GM23338 (cell line): ENCODE measurements at places on chromosomes 3 and 15. TPM values are rescaled to one million over a fixed set of nuclear protein-coding genes. Genes with fewer than 3 reads are reported as not detected.

The PIGZ gene
- total RNA-seq = not detected in 2 replicates

The ALDH1A3 gene
- total RNA-seq = 19.8 and 27.9 TPM in 2 replicates

The ATP8B4 gene
- total RNA-seq = 0.24 and 4.5 TPM in 2 replicates

The RETNLB gene
- total RNA-seq = not detected in 2 replicates

The MORC1 gene
- not detected in 2 replicates for total RNA-seq

GRCh38 chr3:194386648-194387047, 12.4 kb downstream of the GP5 start:
- no peak overlapping the region for H3K4me3 ChIP-seq
- H3K4me1 ChIP-seq = peaks cover 4% of the 10 kb centered on the region; the same call in 1 of the 2 replicates
- H3K36me3 ChIP-seq = no peaks in the 10 kb centered on the region

DNA sequence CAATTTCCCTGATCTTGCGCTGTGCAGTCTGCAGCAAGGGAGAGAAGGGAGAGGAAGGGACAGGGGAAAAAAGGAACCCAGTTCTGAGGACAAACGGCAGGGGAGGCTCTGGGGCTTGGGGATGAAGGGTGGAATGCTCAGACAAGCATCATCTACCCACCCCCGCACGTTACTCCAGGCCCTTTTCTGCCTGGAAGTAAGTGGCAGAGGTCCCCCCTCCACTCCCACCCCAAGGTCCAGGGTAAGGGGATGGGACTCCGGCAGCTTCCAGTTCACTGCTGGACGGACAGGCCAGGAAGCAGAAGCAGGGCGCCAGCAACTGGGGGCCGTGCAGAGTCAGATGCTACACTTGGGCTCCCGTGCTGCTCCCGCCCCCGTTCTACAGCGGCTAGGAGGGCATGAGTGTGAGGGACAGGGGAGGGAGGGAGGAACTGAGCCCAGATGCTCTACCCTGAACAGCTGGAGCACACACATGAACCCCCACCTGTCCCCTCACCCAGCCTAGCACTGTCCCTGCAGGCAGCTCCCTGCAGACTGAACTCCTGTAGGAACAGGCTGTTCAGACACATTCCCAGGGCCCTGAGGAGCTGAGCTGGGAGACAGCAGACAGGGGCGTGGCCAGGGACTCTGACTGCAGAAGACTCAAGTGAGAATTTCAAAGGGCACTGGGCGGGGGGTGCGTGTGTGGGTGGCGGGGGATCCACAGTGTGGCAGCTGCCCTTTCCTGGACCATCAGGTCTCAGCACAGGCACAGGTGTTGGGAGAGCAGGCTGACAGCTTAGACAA, 59.7 kb downstream of the SENP2 start:
- no peaks in the 10 kb centered on the region for H3K27me3 ChIP-seq
- H3K36me3 ChIP-seq = peaks cover 16% of the 10 kb centered on the region
- DNase-seq = peak; percentile 57
- peak overlapping the region; percentile 78; the same call in 1 of the 2 replicates for H3K27ac ChIP-seq

GRCh38 chr15:73564255-73564654, 68.9 kb downstream of the NPTN start:
- DNase-seq = no peak
- peaks cover 38% of the 10 kb centered on the region for H3K36me3 ChIP-seq
- no peak overlapping the region for H3K27ac ChIP-seq
- H3K27me3 ChIP-seq = no peaks in the 10 kb centered on the region

GRCh38 chr15:31343831-31344230, 17.2 kb downstream of the KLF13 start:
- peaks cover 4% of the 10 kb centered on the region; the same call in 1 of the 2 replicates for H3K4me1 ChIP-seq
- no peak for DNase-seq
- H3K27ac ChIP-seq = no peak overlapping the region
- H3K27me3 ChIP-seq = no peaks in the 10 kb centered on the region
- H3K4me3 ChIP-seq = no peak overlapping the region

DNA sequence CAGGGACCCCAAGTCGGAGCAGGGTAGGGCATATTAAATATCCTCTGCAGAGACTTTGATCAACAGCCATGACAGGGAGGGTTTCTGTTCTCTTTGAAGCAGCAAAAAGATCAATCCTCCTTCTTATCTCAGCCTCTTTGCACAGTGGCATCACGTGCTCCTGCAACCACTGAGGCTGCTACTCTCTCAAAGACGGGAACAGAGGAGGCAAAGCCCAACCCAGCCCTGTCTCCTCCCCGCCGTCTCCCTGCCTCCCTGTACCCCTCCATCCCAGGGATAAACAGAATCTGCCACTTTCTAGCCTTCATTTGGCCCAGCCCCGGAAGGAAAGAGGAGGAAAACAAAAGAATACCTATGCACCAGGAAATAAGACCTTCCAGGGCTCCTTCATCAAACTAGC, 7.5 kb upstream of the TBC1D21 start:
- no peak overlapping the region for H3K4me3 ChIP-seq
- H3K27ac ChIP-seq = no peak overlapping the region
- H3K36me3 ChIP-seq = no peaks in the 10 kb centered on the region
- no peak for DNase-seq

GRCh38 chr3:196694202-196694638, 17.8 kb downstream of the CEP19 start:
- no peak overlapping the region for H3K4me3 ChIP-seq
- H3K36me3 ChIP-seq = no peaks in the 10 kb centered on the region
- no peak for DNase-seq
- no peaks in the 10 kb centered on the region for H3K27me3 ChIP-seq
- H3K27ac ChIP-seq = no peak overlapping the region

- no peaks in the 10 kb centered on the region for H3K36me3 ChIP-seq
- no peak overlapping the region for H3K4me3 ChIP-seq
- no peak overlapping the region for H3K27ac ChIP-seq
- no peaks in the 10 kb centered on the region for H3K4me1 ChIP-seq
- DNase-seq = no peak
Observed at GRCh38 chr3:64410226-64410625, 185.0 kb upstream of the PRICKLE2 start.

DNA sequence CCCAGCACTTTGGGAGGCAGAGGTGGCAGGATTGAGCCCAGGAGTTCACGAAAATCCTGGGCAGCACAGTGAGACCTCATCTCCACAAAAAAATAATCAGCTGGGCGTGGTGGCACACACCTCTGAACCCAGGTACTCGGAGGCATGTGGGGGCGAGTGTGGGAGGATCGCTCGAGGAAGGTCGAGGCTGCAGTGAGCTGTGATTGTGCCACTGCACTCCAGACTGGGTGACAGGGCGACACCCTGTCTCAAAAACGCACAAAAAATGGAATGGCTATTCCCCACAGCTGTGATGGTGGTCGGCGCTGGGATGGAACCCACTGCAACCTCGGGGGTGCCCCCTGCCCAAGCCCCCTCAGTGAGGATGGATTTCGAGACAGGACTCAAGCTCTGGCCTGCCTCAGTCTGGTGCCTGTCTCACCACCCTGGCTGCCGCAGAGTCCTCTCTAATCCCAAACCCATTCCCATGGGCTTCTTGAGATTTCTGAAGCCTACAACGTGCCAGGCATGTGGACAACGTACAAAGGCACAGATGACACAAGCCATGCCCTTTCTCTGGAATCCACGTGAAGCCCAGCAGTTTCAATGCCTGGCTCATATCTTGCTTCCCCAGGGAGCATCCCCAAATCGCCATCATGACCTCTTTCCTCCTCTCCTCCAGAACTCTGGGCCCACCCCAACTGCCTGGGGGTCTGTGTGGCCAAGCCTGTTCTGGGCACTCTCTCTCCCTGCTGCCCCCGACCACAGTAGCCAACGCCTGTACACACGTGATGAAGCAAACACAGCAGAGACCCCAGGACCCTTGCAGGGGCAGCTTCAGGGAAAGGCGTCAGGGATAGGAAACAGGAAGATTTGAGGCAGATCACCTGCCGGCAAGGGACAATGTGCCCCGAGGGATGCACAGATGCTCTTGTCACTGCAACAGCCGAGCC, 32.4 kb downstream of the ADAMTS17 start:
- H3K4me1 ChIP-seq = no peaks in the 10 kb centered on the region
- H3K27me3 ChIP-seq = no peaks in the 10 kb centered on the region
- no peak overlapping the region for H3K27ac ChIP-seq
- H3K36me3 ChIP-seq = no peaks in the 10 kb centered on the region
- H3K4me3 ChIP-seq = no peak overlapping the region

DNA sequence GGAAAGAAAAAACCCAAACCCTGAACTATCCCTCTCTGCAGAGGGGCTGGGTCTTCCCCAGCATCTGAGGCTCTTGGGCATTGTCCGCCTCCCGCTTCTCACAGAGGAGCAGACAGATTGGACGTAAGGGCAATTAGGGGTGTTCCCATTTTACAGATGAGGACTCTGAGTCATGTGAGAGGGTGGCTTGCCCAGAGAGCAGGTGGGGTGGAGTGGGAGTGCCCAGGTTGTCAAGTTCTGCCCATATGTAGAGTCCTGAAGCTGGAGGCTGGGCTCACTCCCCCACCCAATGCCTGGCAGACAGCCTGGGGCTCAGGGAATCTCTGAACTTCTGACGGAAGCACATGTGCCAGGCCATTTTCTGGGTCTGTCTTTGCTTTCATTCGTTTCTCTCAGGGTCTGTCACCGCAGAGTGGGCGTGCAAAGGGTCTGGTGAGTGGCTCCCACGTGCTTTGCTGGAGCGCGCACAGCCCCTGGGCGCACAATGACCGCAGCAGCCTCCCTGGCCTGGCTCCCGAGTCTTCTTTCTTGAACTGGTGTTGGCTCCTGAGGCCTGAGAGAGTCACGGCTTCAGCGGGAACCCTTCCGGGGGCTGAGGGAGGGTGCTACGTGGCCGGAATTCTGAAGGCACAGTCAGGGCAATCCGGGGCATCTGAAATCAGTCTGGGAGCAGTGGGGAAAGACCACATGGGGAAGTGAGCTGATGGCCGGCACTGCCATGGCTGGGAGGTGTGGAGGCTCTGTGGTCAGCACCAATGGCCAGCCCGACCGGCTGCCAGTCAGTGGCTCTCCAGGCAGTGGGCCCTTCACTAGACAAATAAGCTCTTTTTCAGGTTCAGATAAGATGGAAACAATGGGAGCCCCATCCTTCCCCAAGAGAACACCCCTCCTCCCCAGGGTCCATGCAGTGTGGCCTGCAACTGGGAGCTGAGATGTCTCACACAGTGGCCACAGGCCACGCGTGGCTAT, 1.1 kb upstream of the TRPM1 start:
- H3K4me3 ChIP-seq = no peak overlapping the region
- H3K36me3 ChIP-seq = no peaks in the 10 kb centered on the region
- peaks cover 19% of the 10 kb centered on the region for H3K4me1 ChIP-seq
- no peaks in the 10 kb centered on the region for H3K27me3 ChIP-seq

GRCh38 chr3:57691411-57692132, 1.3 kb downstream of the DENND6A start:
- peak; percentile 7 for DNase-seq
- no peaks in the 10 kb centered on the region for H3K27me3 ChIP-seq
- H3K27ac ChIP-seq = peak overlapping the region; percentile 76
- H3K4me3 ChIP-seq = peak overlapping the region; percentile 58
- no peaks in the 10 kb centered on the region for H3K36me3 ChIP-seq

DNA sequence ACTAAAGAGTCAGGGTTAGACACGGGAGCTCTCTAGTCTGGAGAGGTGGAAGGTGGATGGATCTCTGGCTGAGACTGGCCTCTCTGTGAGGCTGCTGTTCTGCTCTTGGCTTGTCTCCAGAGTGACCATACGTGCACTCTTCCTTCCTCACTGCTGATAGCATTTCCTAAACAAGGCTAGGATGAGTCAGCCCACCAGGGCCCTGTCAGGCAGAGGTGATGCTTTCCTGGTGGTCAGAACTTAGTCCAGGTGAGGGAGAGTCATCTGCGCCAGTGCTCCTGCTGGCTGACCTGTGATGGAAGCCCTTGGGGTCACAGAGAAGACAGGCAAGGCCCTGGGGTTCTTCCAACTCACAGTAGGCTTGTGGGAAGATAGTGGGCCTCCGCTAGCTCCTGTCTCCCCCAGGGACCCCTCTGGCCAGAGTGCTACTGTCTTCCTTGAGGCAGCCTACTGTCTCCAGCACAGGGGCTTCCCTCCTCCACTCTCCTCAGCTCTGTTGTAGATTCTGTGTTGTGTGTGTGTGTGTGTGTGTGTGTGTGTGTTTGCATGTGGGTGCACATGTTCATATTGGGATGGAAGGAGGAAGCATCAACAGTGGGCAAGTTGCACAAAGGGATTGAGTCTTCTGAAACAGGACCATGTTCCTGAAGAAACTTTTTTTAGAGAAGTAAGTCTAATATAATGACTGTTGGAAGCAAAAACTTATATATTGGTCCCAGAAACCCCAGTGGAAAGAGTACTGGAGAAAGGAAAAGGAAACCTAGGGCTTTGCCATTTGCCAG, 16.5 kb downstream of the ALPK3 start:
- no peak overlapping the region for H3K27ac ChIP-seq
- H3K36me3 ChIP-seq = 0 out of 2 replicates have a peak, but pooled peaks cover 6% of the 10 kb centered on the region
- H3K4me3 ChIP-seq = no peak overlapping the region
- H3K4me1 ChIP-seq = no peaks in the 10 kb centered on the region
- H3K27me3 ChIP-seq = no peaks in the 10 kb centered on the region

DNA sequence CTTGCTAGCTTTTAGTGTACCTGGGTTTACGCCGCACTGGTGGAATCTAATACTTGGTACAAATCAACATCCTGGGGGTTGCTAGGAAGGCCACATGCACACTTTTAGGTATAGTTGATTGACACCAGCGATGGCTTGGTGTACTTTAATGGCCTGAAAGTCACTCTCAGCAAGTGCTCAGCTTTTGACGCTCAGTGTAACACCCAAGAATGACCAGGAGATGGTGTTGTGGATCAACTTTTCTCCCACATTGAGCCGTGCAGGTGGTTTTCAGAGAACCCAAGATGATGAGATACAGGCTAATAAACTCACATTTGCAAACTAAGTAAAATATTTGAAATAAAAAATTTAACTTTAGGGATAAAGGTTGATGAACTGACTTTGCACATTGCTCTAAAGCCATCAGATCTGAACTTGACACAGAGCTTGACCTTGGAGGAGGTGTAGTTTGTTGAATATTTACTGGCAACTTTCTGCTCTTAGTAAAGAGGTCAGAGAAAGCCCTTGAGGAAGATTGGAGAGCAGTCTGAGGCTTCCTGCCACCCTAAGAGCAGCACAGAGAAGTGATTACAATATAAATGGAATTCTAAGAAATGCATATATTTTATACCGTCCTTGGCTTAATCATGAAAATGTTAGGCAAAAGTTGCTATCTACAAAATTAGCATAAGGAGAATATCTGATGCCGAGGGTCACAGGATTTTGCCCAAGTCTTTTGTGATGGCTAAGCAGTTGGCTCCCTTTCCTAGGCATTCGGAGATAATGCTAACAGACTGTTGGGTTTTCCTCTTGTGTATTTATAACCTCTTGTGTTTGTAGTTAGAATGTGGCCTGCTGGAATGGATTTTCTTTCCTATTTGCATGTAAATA, 143.4 kb upstream of the RASGRP1 start:
- H3K27ac ChIP-seq = peak overlapping the region; percentile 75
- peak; percentile 83 for DNase-seq
- H3K4me1 ChIP-seq = peaks cover 41% of the 10 kb centered on the region

- peak overlapping the region; percentile 65 for H3K4me3 ChIP-seq
- peaks cover 33% of the 10 kb centered on the region for H3K4me1 ChIP-seq
- DNase-seq = no peak
- H3K27ac ChIP-seq = peak overlapping the region; percentile 95; the same call in 1 of the 2 replicates
- 0 out of 2 replicates have a peak, but pooled peaks cover 3% of the 10 kb centered on the region for H3K36me3 ChIP-seq
- H3K27me3 ChIP-seq = no peaks in the 10 kb centered on the region
Observed at GRCh38 chr3:112560307-112560706, 1.5 kb downstream of the ATG3 start.

DNA sequence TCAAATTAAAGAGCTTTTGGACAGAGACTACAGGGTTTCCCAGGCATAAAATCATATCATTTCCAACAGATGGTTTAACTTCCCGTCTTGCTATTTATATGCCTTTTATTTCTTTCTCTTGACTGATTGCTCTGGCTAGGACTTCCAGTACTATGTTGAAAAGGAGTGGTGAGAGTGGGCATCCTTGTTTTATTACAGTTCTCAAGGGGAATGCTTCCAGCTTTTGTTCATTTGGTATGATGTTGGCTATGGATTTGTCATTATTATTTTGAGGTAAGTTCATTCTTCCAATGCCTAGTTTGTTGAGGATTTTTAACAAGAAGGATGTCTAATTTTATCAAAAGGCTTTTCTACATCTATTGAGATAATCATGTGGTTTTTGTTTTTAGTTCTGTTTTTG, 896.6 kb upstream of the CFAP20DC start:
- DNase-seq = no peak
- no peak overlapping the region for H3K27ac ChIP-seq
- H3K36me3 ChIP-seq = no peaks in the 10 kb centered on the region
